ENCODE measurements at places on chromosomes 16 and 17.
A peak's percentile ranks its signal among the peaks of the same experiment; 100 is the strongest.

GRCh38 chr17:76307299-76307965 is 644 bp downstream of the QRICH2 start:
- DNase-seq: no peak

DNA sequence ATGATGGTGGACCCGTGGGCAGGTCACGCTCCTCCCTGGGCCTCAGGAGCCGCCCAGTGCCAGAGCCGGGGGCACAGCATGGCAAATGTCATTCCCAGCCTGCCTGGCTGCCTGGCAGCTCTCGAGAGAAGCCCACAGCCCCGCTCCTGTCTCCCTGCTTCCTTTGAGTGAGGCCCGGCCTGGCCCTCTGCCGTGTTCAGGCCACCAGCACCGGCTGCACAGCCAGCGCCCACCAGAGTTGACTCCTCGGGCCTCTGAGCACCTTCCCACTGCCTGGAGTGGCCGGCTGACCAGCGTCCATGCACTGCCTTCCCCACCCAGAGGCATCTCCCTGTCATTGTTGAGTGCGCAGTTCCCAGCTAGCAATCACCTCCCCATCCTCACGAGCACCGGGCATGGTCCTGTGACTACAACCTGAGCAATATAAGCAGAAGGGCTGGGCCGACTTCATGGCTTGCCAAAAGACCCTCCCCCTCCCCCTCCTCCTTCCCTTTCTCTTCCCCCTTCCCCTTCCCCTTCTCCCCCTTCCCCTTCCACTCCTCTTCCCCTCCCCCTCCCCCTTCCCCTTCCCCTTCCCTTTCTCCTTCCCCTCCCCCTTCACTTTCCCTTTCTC is 11.9 kb upstream of the SLC38A10 start:
- no peak for DNase-seq

- no peak for DNase-seq
Observed at GRCh38 chr16:87924041-87924810, 12.1 kb downstream of the CA5A start.

- DNase-seq: no peak
Observed at GRCh38 chr16:87701505-87701921, 64.3 kb downstream of the KLHDC4 start.

- peak; percentile 69 for DNase-seq
Observed at GRCh38 chr17:8488901-8489300, 53.2 kb downstream of the NDEL1 start.

DNA sequence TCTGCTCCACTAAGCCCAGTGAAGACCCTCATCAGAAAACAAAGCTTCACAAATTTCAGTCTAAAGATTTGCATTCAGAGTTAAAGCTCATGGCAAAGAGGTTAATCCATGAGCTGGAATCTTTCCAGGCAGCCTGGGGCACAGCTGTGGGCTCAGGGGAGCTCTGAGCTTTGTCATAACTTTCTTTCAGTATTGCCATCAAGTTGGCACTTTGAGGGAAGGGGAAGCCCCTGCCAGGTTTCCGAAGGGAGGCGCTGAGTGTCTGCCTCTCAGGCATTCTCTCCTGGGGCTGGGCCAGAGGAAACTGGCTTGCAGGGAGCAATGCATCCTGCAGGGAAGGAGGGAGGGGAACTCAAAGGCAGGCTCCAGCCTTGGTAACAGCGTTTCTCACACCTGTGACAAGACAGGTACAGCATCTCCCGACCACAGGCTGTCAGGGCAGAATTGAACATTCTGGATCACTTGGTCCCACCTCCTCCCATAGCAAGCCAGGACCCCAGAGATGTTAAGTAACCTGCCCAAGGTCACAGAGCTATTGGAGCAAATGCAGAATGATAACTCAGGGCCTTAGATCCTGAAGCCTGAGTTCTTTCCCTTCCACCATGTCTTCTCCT is 3.9 kb downstream of the LPO start:
- DNase-seq: no peak

DNA sequence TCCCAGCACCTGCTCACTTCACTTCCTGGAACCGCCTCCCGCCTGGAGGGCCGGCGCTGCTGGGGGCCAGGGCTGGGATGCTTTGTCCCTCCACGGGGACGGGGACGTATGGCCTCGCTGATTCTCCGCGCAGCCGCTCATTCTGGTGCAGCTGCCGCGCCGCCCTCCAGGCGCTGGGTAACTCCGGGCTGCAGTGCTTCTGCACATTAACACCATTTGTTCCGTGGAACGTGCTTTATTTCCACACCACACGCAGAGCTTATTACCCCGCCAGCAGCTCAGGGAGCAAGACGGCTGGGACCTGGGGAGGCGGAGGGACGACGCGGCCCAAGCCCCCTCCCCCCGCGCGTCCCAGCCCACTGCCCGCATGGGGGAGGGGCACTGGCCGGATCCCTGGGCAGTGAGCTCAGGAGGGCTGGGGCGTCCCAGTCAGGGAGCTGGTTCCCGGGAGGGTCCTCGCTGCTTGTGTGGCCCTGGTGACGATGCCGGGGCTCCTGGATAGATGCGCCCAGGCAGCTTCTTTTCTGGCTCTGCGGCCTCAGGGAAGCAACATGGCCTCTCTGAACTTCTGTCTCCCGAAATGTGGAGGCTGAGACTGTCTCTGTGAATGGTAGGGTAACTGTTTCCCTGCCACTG is 45.4 kb upstream of the ACSF3 start:
- DNase-seq: no peak

DNA sequence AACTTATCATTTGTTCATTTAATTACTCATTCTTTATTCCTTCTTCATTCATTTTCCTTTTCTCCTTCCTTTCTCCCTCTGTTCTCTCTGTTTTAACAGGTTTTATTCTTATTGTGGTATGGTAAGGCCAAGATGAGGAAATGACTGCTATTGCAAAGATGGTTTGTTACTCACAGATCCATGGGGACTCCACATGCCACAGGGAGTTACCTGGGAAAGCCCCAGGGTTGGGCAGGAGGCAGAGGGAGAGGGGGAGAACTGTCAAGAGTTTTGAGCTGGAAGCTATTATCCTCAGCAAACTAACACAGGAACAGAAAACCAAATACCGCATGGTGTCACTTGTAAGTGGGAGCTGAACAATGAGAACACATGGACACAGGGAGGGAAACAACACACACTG is 453.3 kb downstream of the WWOX start:
- no peak for DNase-seq

- peak; percentile 80 for DNase-seq
Observed at GRCh38 chr16:55711959-55712876, 56.4 kb downstream of the SLC6A2 start.

DNA sequence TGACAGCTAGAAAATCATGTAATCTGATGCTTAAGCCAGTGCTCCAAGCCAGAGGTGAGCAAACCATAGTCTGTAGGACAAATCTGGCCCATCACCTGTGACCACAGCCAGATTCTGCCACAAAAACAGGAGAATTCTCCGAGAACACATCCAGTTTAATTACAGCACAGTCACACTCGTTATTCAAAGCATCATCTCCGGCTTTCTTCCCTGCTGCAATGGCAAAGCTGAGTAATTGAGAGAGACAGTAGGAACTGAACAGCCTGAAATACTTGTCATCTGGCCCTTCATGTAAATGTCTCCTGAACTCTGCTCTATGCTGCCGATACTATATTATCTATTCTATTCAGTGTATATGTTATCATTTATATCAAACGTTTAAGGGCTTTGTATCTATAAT is 121.4 kb upstream of the FOXF1 start:
- DNase-seq: no peak

GRCh38 chr16:90041896-90042473 is 22.7 kb upstream of the DBNDD1 start:
- DNase-seq: no peak

GRCh38 chr16:57994778-57995177 is 5.7 kb downstream of the ZNF319 start:
- peak; percentile 40 for DNase-seq

DNA sequence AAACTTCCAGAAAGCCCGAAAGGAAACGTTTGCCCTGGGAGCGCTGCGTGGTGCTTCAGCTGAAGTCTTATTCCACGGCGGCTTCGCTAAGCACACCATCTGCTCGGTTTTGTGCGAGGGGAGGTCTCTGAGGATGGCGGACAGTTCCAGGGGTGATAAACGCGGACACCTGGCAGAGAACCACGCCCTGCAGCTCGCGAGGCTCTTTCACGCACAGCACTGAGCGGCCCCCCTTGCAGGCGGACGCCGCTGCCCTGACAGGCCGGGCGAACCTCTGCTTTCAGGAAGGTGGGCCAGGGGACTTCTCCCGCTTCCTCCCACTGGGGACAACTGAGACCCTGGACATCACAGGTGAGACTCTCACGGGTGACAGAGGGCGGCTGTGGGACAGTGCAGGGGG is 3.7 kb downstream of the MVD start:
- DNase-seq: no peak

- DNase-seq: no peak
Observed at GRCh38 chr17:70879401-70879800, 710.1 kb downstream of the KCNJ2 start.

Measured in adipocyte (in vitro differentiated cells).